Lung microvascular endothelial cell (primary cell): ENCODE measurements at places on chromosomes 1 and 21.

GRCh38 chr1:84841971-84842370, 51.0 kb downstream of the LPAR3 start:
- no peak for DNase-seq

- no peak for DNase-seq
Observed at GRCh38 chr1:107147843-107148242, 7.0 kb downstream of the NTNG1 start.

DNA sequence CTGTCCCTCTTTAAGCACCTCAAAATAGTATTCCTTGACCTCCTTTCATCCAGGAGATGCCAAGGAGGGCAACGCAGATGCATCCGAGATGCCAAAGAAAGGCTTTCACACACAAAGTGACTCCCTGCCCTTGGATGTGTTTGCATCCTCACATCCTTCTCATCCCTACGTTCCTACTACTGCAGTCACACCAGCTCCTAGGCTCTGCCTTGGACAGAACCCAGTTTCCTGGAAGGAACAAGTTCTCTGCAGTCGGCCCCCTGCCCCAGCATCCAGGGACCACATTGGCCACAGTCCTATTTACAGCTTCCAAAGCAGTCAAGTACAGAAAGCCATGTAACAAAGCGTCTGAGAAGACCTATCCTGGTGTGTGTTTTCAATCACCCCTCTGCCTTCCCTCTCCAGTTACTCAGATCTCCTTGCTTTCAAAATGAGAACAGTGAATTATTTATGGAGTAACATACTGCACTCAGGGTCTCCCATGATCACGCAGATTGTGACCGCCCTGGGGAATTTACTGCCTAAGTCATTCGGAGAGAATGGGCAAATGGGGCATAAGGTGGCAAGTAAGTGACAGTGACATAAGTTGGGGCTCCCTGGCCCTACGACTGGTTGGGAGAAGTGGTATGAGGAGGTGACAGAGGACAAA, 21.8 kb upstream of the SRP9 start:
- DNase-seq, result no peak

DNA sequence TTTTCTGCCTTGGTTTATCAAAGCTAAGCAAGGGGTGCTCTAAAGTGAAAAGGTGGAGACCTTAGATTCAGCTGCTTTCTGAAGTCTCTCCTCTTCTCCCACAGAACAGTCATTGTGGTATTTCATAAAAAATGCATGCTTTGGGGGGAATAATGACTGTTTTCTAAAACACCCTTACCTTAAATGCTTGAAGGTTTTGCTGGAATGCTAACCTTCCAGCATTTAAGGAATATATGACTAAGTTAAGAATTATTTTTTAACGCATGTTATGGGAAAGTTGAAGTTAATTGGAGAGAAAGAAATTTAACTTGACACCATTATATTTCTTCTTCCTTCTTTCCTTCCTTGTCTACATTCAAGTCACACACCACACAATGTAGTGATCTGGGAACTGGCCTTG, 162.5 kb downstream of the ROR1 start:
- no peak for DNase-seq

GRCh38 chr1:200694738-200695137, 25.0 kb upstream of the DDX59 start:
- DNase-seq, result no peak
